Right lobe of liver (tissue), 6 donors: ENCODE measurements at places on chromosomes 2 and 18. TPM values are rescaled to one million over a fixed set of nuclear protein-coding genes. Genes with fewer than 3 reads are reported as not detected.

DNA sequence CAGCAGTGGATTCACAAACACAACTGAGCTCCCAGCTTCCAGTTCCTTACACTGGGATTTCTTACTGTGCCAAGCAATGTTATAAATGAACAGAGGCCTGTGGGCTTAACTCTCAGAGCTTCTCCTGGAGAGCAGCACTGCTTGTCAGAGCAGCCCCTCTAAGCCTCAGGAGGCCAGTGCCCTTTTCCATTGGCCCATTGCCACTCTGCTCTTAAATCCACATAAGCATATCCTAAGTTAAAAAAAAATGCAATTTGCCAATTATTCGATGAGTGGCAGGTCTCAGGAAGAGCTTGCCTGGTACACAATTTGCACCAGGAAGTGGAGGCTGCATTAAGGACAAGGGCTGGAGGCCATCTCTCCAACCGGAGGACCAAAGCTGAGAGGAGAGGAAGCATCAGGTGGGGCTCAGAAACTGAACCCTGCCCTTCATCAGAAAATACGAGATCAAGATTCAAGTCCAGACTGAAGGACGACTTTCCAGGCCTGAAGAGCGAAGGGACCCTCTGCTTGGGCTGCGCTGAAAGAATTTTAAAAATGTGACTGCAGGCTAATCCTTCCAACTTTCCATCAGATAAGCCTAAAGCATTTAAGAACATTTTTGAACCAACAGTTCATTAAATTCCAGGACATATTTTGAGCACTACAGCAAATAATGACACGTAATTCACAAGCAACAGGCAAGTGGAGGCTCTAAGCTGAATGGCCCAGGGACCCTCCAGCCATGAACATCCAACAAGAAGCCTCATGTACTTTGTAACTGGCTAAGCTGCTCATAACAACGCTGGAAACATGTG is 28.4 kb upstream of the PXDN start:
- H3K4me3 ChIP-seq = no peak overlapping the region
- H3K27ac ChIP-seq = no peak overlapping the region
- H3K4me1 ChIP-seq = no peaks in the 10 kb centered on the region
- no peaks in the 10 kb centered on the region for H3K27me3 ChIP-seq

GRCh38 chr2:44974064-44974715 is 32.7 kb downstream of the SIX3 start:
- no peak for DNase-seq
- no peaks in the 10 kb centered on the region for H3K27me3 ChIP-seq
- H3K4me3 ChIP-seq = no peak overlapping the region
- no peak overlapping the region for H3K27ac ChIP-seq

- no peak overlapping the region for H3K27ac ChIP-seq
- H3K36me3 ChIP-seq = no peaks in the 10 kb centered on the region
- no peaks in the 10 kb centered on the region for H3K27me3 ChIP-seq
- DNase-seq = no peak
Observed at GRCh38 chr2:98448441-98449145, 3.9 kb downstream of the INPP4A start.

GRCh38 chr18:3478262-3478978 is 28.4 kb downstream of the TGIF1 start:
- H3K4me1 ChIP-seq = no peaks in the 10 kb centered on the region
- no peak overlapping the region for H3K4me3 ChIP-seq
- no peaks in the 10 kb centered on the region for H3K36me3 ChIP-seq
- H3K27me3 ChIP-seq = no peaks in the 10 kb centered on the region

CFAP65 gene
- not detected for total RNA-seq

ASB18 gene
- total RNA-seq = not detected

GRCh38 chr2:234242459-234242836 is 191.9 kb downstream of the SPP2 start:
- H3K4me3 ChIP-seq = no peak overlapping the region
- H3K27me3 ChIP-seq = no peaks in the 10 kb centered on the region
- no peak overlapping the region for H3K27ac ChIP-seq
- H3K4me1 ChIP-seq = no peaks in the 10 kb centered on the region
